ENCODE measurements at places on chromosomes 1 and 21.

DNA sequence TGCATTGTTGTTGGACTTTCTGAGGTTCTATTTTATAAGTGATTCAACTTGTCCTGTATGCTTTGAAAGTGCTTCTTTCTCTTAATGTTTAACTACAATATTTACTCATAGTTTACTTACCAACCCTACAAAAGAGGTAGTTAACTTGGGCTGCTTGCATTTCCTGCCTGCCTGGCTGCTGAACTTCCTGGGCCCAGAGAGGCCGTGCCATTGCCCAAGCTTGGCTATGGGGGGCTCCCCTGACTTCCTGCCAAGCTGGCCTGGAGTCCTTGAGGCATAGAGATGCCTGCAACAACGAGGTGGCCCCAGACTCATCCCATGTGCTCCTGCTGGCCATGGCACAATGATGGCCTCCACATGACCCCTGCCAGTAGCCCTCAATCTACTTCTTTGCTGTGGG, 361.6 kb upstream of the PLD5 start:
- DNase-seq: no peak

GRCh38 chr1:32316903-32317277, 19.1 kb downstream of the MARCKSL1 start:
- DNase-seq: no peak

GRCh38 chr1:87264976-87265375, 63.7 kb upstream of the LMO4 start:
- DNase-seq: no peak

DNA sequence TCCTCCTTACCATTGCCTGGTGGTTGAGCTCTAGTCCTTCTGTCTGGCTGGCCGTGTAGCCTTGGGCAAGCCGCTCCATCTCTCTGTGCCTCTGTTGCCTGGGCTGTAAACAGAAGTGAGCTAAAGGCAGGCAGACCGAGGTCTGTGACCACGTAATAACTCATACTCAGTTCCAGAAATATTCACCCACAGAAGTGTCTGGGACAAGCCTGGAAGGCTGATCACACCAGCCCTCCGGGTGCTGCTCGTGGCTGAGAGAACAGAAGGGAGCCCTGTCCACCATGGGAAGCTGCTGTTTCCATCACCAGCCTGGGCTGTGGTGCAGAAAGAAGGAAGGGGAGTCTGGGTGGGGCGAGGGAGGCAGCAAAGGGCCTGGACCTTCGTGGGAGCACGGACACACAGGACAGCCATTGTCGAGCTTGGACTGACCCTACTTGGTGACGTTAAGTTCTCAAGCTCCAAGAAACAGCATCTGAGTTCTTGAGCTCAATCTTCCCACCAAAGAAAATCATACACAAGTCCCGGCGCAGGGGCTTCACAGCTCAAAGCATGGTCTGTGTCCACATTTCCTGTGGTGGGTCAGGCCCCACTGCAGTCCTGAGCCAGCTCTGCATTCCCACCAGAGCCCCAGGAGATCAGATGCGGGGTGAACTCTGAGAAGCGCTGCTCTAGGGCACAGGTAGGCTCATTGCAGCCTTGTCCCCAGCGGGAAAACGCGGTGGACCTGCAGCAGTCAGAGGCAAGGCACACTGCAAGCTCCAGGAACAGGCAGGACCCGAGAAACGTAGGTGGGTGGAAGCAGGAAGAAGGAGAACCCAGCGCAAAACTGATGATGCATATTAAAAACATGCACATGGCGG, 61.8 kb downstream of the RUNX3 start:
- DNase-seq: no peak

GRCh38 chr1:173269490-173270230, 62.5 kb upstream of the TNFSF4 start:
- DNase-seq: no peak

DNA sequence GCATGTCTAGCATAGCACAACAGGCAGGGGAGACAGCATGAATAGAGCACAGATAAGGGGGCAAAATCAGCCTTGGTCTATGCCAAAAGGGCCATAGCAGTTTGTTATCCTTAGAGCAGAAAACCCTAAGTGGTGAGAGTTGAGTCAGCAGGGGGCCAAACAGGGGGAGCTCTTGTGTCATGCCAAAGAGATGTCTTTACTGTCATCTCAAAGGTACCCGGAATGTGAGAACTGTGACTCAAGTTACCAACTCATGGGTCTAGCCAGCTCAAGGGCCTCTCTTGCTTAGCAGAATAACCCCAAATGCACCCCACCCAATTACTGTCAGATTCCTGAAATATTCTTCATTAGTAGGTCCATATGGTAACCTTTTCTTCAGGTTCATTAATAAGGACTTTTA, 45.9 kb upstream of the NRDC start:
- DNase-seq: no peak

DNA sequence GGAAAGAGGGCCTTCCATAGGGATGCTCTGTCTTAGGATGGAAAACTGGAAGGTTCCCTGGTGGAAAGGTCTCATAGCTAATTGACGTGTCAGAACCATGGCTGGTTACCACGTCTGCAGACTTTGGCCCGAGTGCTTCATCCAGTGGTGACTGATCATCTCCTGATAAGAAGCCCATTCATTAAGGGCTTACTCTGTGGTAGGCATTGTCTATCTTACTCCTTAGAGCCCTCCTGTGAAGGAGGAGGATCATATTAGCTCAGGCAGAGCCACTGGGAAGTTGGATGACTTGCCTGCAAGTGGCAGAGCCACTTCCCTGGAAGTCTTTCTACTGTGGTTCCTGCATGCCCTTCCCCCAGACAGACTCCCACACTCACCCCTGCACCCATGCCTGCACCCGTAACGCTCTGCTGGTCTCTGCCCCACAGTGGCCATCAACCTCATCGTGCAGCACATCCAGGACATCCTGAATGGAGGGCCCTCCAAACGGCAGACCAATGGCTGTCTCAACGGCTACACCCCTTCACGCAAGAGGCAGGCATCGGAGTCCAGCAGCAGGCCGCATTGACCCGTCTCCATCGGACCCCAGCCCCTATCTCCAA, 79.9 kb downstream of the UCK2 start:
- DNase-seq: no peak

- no peak for DNase-seq
Measured at GRCh38 chr1:7026169-7026568, 240.9 kb downstream of the CAMTA1 start.

- DNase-seq: no peak
Measured at GRCh38 chr1:8962812-8963530, 17.3 kb downstream of the CA6 start.

- DNase-seq: no peak
Measured at GRCh38 chr1:91583326-91583755, 82.7 kb downstream of the CDC7 start.

DNA sequence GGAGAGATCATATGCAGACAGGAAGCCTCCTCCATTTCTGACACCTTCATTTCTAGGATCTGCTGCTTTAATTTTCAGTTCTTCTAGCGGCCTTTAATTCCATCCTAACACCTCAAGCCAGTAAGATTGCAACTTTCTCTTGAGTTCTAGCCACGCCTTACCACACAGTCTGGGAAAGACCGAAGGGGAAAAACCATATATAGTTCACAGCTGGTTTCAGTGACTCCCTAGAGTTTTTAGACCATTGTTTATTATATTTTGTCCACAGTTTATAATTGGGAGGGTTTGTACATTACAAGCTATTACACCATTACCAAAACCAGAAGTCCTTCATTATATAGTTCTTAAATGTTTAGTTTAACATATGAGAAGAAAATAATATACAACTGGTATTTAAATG, 37.5 kb downstream of the DPH5 start:
- no peak for DNase-seq

- DNase-seq: no peak
Measured at GRCh38 chr1:209736490-209737117, 19.2 kb upstream of the TRAF3IP3 start.

DNA sequence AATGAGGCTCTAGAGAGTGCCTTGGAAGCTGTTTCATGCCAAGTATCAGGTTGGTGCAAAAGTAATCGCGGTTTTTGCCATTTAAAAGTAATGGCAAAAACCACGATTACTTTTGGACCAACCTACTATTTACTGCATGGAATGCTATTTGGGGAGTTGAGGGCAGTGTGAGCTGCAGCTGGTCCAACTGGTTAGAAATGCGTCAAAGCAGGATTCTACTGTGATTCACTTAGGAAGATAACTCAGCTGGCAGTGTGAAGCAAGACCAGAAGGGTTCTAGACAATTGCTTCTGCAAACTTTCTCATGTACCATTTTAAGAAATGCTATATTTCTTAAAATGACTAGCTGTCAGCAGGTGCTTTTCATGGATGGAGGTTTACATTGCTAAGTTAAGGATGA, 21.2 kb upstream of the PLA2G2C start:
- DNase-seq: no peak

DNA sequence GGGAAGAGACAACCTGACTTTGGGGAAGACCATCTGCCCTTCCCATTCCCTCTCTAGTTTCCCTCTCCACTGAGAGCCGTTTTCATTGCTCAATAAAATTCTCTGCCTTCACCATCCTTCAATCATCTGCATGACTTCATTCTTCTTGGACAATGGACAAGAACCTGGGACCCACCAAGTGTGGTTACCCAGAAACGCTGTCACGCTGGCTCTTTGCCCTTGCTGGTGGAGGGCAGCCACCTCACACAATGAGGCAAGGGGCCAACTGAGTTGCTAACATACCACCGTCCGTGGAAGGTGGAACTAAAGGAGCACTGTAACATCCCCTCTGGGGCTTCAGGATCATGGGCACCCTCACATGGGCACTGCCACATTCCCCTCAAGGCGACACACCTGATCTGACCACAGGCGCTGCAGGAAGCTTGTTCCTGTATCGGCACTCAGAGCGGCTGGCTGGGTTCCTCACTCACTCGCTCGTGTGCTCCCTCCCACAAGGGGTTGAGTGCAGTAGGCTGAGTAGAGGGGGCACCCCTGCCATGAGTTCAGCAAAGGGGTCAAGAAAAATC, 652.4 kb downstream of the PLPP3 start:
- no peak for DNase-seq

- no peak for DNase-seq
Measured at GRCh38 chr1:100448366-100448765, 89.6 kb upstream of the GPR88 start.

- no peak for DNase-seq
Measured at GRCh38 chr1:225595452-225595851, 57.5 kb downstream of the ENAH start.

DNA sequence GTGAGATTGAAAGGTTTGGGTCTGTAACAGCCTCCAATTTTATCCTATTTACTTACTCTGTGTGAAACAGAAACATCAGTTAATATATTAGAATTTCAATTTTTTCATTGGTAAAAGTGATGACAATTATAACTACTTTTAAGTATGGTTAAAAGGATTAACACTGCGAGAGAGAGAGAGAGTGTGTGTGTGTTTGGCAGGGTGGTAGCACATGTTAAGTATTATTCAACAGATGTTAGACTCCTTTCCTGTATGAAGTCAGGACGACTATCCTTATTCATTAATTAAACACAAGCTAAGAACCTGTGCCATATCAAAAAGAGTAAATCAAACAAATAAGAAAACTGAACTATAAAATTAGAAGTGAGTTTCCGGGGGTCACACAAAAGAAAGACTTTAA, 662.5 kb downstream of the PLPP3 start:
- DNase-seq: no peak

- no peak for DNase-seq
Measured at GRCh38 chr1:194103101-194103500, 916.7 kb upstream of the B3GALT2 start.
